Stimulated activated CD4-positive, alpha-beta T cell treated with anti-CD3 and anti-CD28 coated beads, Interleukin-1b, Interleukin-23, amount 100 ng/mL, for 48 hours (primary cell): ENCODE measurements at places on chromosomes 1 and 21.

DNA sequence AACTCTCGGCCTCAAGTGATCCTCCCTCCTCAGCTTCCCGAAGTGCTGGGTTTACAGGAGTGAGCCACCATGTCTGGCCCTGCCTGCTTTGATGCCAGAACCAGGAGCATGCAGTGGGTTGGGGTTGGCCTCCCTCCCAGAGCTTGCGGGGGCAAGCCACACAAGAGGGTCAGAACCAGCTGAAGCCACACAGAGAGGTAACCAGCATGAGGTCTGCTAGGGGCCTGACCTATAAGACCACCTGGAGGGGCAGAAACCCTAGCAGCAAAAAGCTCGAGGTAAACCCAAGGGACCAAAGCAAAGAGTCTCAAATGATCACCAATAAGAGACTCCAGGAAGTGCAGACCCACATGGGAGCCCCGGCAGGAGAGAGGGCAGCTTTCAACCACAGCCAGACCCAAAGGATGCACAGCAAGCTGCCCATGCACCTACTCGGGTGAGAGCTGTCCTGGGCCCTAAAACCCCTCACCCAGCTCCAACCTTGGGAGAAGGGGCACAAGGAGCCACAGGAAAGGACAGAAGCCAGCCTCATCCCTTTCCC lies 81.2 kb downstream of the TOMM20 start:
- DNase-seq, result no peak

DNA sequence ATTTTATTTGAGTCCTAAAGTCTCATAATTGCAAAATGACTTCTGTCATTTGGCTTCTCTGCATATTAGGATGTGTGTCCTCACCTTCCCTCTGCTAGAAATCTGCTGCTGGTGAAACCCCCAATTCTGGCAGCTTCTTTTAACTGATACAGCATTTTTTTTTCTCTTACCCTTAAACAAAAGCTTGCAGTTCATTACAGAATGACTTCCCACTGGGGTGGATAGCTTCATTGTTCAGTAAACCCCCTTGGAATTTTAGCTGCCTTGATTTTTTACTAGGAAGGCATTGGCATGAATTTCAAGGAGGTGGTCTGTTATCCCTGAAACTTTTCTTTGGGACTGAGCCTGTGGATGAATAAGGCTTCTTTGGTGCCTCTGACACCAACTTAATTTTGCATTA lies 16.8 kb downstream of the TSEN15 start:
- DNase-seq, result no peak

DNA sequence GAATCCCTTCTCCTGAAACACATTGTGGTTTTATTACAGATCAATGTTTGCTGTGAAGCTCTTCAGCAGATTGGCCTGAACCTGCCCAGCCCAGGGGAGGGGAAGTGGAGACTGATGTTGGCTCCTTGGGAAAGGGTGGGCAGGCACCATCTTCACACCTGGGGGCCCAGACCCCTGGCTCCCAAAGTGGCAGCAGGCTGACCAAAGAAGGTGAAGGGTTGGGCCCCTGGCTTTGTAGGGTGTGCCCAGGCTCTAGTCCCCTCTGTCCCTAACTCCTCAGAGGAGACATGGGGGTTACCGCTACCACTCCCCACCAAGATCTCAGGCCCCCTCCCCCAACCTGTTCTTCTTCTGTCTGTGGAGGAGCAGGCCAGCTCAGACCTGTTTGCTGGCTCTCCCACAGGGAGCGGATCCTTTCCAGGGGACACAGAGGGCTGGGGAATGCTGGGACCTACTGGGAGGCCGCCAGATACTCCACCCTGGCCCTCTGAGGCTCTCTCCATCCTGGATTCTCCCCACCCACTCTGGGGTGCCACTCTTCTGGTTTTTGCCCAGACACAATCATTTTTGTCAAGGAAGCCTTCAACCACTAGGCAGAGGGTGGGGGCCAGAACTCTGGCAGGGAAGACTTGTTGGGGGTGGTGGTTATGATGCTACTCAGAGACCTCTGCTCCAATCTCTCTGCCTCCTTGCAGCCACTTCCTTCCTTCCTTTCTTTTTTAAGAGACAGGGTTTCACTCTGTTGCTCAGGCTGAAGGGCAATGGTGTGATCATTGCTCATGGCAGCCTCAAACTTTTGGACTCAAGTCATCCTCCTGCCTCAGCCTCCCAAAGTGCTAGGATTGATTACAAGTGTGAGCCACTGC lies 5.0 kb upstream of the EFNA3 start:
- no peak for DNase-seq

DNA sequence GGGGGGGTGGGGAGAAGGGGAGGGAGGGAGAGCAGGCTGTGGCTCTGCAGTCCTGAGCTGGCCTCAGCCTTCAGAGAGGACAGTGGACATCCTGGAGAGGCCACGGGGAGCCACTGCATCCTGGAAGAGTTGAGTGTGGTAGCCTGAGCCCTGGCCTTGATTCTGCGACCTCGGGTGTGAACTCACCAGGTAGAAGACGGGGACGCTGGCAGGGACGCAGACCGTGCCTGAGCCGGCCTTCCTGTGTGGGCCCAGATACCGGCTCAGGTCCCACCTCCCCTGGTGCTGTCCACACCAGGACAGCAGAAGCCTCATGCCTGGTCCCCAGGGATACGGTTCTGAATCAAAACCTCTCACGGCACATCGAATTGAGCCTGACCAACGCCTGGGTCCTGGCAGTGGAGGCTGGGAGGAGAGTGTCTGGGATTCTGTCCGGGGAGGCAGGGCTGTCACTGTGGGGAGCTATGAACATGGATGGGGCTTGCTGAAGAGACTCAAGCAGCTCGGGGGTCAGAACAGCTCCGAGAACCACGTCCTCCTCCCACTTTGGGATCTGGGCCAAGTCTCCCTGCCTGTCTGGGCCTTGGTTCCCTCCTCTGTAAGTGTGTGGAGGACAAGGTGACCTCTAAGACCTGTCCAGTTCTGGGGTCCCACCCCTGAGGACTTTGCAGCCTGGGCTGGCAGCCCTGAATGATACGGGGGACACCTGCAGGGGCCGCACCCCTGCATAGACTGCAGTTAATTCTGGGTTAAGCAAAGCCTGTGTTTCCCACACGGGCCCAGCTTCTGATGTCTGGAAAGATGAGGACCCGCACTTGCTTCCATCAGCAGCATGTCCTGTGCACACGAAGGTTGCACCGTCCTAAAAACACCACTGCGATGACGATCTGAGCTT lies 30.4 kb downstream of the RRP1 start:
- no peak for DNase-seq

GRCh38 chr1:43548285-43549271 lies 17.9 kb downstream of the PTPRF start:
- DNase-seq, result no peak

DNA sequence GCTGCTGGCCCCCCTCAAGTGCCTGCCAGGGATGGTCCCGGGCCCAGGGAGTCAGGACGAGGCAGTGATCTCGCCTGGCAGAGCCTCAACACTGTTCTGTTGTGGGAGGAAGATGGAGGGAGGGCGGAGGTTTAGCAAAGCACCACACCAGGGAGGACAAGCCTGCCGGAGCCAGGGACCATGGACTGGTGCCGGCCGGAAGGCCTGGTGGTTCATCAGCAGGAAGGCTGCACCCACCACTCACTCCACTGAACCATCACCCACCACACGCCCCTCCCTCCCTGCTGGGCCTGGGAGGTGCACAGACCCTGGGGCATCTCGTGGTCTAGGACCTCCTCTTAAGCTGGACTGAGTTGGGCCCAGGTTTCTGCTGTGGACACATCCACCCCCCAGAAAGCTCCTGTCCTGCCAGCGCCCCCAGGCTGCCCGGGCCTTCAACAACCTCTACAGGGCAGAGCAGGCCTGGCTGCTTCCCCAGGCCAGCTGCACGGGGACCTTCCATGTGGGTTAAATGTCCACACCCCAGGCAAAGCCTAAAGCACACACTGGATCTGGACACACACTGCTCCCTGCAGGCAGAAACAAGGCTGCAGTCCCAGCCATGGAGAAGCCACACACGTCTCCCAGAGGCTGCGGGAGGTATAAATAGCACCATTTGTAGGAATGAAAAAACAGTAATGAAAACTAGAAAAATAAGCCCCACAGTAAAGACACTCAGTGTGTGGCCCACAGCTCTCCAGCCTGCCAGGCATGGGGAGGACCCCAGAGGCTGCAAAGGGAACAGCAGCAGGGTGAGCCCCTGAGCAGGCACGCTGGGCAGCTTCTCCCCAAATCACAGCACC lies 10.4 kb upstream of the TMEM240 start:
- no peak for DNase-seq

DNA sequence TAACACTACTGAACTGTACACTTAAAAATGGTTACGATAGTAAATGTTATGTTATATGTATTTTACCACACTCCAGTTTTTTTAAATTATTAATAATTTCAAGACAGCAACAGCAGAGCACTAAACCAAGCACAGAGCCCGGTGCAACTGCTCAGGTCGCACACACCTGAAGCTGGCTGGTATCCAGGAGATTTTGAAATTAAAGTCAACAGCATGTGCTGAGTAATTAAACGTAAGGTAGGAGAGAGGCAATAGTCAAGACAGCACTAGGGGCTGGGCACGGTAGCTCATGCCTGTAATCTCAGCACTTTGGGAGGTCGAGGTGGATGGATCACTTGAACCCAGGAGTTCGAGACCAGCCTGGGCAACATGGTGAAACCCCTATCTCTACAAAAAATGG lies 35.1 kb upstream of the SLC30A10 start:
- DNase-seq, result no peak

DNA sequence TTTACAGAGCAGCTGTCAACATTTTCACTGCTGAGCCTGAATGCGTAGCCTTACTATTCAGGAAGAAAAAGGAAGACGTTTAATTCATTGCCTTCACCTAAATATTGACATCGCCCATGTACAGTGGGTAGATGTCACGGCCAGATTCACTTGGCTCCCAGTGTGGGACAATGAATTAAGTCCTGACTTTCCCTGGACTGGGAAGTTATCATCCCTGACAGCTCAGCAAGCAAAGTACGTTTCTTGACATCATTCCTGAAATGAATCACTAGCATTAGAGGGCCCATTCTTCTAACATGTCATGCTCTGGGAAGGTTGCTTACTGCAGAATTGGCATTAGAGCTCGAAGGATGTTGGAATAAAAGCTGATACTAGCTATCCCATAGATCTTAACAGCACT lies 37.8 kb downstream of the LRRC53 start:
- DNase-seq, result no peak

GRCh38 chr1:67333603-67334002 lies 25.9 kb downstream of the IL12RB2 start:
- DNase-seq, result no peak

DNA sequence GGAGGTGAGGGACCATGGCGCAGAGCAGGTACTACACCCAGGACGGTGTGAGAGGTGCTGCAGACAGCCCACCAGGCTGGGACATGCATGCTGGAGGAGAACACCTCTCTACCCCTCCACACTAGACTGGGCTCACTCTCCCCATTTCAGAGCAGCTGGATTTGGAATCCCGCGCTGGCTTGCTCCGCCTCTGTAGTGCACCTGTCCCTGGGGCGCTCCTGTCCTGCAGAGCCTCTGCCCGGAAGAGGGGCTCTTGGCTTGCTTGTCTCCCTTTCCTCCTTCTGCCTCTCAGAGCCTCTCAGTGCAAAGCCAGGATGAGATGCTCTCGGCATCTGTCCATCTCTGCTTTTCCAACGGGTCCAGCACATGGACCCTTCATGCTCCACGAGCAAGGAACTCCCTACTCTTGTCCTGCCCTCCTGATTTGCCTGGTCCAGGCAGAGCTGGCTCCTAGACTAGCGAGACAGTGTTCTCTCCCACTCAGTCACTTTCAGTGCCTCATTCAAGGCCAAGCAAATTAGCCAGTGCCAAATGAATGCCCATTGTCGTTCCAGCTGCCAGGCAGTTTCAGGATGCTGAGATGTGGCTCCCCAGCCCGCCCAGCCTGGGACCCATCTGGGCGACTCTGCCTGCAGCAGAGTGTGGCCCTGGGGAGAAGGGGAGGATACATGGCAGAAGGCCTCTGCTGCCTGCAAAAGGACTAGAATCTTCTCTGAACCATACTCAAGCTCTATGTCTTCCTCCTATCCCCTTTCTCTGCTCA lies 33.7 kb downstream of the CDCA8 start:
- no peak for DNase-seq
